ENCODE measurements at places on chromosomes 5 and 9.

DNA sequence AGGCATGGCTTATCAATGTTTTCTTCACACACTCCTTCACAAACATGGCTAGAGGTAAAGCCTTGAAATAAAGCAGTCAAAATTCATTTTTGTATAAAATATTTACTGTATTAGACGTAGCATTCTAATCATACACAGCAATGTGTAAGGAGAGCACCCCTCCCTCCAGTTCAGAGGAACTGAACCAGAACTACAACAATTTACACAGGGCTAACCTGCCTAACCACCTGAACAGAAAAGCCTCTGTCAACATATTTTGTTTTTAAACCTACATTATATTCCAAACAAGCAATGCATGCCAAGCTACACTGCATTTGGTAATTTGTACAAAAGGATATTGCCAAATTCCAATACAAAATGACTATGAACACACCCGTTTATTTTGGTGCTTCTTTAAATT is 41.6 kb downstream of the MLLT3 start:
- no peak for DNase-seq

GRCh38 chr9:78386348-78386747 is 89.4 kb downstream of the PSAT1 start:
- no peak for DNase-seq

DNA sequence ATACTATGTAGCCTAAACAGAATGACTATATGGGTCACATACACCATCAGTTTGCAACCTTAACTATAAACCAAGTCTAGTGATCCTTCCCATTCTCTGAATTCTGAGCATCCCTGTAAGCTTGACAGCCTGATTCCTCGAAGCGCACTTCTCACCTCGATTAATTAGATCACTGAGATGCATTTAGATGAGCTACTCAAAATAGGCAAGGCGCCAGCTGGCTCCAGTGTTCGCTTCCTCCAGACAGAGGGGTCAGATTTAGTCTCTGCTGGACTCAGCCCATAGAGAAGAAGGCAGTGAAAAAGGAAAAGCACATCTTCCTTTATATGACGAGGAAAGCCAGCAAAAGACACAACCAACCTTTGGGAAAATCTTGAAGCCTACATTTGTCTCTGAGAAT is 371.5 kb downstream of the MLLT3 start:
- DNase-seq = no peak

DNA sequence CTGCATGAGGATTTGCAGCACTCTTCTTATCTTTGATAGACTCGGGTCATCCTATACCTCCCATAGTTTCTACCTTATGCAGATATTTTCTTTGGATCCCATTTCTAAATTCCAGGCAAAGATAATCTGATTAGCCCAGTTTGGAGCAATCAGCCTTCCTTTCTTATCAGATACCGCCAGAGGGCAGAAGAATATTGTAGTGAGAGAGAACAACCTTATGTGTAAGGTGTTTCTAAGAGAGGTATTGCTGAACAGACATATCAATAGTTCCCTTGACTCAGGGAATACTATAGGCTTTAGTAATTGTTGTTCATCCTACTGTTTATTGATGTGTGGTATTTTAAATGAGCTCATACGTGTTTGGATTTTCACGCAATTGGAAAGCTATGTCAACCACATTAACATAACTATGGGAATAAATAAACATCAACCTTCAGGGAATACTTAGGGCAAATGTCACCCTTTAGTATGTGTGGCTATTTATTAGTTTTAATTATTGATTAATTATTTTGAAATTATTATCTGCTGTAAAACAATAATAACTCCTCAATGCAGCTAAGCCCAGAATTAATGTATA is 1435.2 kb upstream of the CDH9 start:
- DNase-seq = no peak

- DNase-seq = no peak
Measured at GRCh38 chr5:75681125-75681830, 36.0 kb downstream of the POC5 start.

DNA sequence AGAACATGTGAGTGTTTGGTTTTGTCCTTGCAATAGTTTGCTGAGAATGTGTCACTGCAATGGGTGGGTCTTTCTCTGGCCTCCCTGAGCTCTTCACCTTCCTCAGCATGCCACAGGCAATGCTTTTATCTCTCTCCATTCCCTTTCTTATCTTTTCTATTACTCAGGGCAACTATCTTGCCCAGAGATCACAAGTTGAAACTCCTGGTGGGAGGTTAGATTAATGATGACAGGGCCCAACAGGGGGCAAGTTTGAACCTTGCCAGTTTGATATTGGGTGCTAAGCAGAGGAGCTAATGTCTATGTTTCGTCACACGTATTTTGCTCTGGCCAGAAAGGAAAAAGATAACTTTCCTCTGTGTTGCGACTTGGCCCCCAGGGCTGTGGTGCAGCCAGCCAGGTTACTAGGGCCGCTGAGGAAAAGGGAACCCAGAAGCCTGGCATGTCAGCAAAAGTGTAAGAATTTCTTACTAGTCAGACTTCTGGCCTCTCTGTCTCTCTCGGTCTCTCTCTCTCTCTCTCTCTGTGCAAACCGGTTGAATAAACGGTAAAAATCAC is 299.3 kb upstream of the POU5F2 start:
- DNase-seq = no peak
